ENCODE measurements at places on chromosomes 6 and 20.
A peak's percentile ranks its signal among the peaks of the same experiment; 100 is the strongest.

DNA sequence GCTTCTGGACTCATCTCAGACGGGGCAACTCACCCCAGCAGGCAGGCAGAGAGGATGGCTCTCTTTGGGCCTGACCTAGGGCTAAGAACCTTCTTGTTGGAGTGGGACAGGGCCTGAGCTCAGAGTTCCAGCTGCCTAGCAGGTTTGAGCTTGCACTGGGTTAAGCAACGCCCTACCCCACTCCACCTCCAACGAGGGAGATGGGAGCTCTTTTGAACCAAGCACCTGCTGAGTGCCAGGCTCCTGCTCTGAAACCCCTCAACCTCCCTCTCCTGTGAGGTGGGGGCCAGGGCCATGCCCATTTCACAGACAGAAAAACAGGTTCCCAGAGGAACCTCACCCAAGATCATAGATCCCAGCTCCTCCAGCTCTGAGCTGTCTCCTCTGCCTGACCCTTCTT lies 54.3 kb downstream of the SNAI1 start:
- DNase-seq: no peak

DNA sequence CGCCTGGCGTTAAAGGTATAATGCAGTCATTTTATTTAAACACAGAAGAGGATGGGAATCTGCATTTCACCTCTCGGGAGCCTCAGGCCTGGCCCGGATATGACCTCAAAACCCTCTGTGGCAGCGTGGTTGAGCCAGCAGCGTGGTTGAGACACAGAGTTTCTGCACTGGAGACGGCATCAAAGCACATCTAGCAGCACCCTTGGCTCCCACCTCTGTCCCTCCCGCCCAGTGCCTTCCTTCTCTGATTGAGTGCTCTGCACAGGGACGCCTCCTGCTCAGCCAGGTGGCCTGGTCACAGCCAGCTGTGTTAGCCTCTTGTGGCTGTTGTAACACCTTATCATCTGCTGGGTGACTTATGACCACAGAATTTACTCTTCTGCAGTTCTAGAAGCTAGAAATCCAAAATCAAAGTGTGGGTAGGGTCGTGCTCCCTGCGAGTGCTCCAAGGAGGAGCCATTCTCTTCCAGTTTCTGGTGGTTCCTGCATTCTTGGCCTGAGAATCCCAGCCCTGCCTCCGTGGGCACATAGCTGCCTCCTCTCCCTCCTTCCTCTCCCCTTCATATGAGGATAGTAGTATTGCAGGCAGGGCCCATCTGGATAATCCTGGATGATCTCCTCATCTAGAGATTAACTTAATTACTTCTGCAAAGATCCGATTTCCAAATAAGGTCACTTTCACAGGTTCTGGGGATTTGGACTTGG lies 156.7 kb downstream of the SYCP2 start:
- DNase-seq: no peak

DNA sequence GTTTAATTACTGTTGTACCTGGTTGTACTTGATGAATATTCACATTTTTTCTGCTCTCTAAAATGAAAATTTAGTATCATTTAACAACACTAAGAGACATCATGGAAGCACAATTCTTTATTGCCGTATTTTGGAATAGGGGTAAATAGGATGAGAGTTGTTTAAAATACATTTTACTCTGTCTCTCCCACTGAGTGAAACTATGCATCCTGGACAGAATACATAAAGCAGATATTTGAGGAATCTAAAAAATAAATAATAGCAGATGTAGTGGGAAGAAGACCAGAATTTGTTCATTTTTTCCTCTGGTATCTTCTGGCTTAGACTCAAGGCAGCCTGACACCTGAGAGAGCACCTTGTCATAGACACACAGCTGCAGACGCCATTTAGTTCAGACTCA lies 119.1 kb upstream of the AHI1 start:
- DNase-seq: no peak

DNA sequence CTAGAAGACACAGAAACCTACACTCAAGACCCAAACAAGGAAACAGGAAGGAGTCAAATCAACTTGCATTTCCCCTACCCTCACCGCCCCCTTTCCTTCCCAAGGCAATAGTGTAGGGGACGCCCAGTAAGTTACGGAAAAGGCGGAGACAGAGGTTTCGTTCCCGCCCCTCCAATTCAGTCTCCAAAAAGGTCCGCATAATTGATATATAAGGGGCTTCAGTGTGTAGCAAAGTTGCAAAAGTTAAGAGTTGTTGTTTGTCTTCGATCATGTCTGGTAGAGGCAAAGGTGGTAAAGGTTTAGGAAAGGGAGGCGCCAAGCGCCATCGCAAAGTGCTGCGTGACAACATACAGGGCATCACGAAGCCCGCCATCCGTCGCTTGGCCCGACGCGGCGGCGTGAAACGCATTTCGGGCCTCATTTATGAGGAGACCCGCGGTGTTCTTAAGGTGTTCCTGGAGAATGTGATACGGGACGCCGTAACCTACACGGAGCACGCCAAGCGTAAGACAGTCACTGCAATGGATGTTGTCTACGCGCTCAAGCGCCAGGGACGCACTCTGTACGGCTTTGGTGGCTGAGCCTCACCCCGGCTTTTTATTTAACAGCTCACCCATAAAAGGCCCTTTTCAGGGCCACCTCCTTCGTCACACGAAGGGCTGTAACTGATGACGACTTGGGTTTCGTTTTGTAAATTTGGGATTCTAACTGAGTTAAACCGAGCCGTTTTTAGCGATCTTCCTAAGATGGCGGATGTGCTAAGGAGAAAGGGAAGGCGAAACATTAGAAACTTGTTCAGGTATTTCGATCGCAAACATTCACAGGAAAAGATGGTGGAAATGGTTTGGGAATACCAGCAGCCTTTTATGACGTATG lies 124.6 kb upstream of the BTN3A2 start:
- no peak for DNase-seq

GRCh38 chr20:10667077-10667401 lies 6.8 kb downstream of the JAG1 start:
- no peak for DNase-seq

DNA sequence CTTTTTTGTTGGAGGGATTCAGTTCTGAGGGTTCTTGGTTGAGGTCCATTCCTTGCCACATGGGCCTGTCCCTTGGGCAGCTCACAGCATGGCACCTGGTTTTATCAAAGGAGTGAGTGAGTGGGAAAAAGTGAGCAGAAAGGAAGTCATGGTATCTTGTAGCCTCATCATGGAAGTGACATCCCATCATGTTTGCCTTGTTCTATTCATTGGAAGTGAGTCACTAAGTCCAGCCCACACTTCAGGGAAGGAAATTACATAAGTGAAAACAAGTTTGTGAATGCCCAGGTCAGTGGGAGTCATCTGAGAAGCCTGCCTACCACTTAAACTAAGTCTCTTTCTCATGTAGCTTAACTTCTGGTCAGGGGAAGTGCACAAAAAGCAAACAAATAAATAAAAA lies 32.8 kb upstream of the ZNFX1 start:
- no peak for DNase-seq

- no peak for DNase-seq
Observed at GRCh38 chr6:107989166-107990094, 31.4 kb upstream of the SEC63 start.

DNA sequence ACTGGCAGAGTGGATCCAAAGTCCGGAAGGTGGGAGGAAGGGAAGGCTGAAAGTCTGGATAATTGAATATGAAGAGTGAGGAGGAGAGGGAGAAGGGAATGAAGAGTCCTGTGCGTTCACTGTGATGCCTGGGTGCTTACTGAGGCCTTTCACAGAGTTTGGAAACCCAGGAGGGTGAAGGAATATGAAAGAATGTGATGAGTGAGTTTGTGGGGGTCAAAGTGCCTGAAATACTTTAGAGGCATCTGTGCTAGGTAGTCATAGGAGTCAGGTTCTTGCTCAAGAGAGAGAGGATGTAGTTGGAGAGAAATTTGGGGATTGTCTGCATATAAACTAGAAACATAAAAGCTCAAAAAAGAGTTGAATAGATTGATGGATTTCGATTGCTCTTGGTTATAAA lies 20.7 kb downstream of the NKX2-4 start:
- no peak for DNase-seq

DNA sequence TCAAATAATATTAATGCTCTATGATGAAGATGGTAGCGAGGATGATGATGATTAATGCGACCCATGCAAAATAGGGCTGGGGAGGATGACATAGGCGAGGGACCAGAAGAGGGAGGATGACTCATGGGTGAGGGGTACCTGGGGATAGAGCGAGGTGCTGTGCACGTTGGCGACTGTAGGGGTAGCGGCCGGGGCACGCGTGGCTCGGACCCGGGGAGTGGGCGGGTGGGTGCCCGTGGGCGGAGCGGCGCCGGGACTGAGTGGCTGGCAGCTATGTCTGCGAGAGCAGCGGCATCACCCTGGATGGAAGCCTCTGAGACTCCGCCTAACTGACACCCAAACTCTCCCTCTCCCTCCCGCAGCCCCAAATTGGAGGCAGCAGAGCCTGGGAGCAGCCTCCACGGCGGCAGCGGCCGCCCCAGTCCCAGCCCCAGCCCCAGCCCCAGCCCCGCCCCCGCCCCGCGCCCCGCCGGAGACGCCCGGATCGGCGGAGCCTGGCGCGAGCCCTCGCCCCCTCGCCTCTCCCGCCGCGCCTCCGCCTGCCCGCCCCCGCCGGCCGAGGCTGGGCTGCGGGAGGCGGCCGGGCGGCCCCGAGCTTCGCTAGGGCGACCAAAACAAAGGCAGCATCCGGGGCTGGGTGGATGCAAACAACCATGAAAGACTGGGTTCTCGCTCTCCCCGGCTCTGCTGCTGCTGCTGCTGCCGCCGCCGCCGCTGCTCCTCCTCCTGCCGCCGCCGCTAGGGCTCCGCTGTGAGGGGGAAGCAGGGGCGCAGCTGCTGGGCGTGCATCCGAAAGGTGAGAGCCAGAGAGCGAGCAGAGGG lies at the start of gene RIMS1:
Gene RIMS1, plus strand, starts transcription at position 367 of the 822 bp plus-strand sequence. CDS start 474 bp downstream, outside the sequence.
- peak; percentile 12 for DNase-seq

DNA sequence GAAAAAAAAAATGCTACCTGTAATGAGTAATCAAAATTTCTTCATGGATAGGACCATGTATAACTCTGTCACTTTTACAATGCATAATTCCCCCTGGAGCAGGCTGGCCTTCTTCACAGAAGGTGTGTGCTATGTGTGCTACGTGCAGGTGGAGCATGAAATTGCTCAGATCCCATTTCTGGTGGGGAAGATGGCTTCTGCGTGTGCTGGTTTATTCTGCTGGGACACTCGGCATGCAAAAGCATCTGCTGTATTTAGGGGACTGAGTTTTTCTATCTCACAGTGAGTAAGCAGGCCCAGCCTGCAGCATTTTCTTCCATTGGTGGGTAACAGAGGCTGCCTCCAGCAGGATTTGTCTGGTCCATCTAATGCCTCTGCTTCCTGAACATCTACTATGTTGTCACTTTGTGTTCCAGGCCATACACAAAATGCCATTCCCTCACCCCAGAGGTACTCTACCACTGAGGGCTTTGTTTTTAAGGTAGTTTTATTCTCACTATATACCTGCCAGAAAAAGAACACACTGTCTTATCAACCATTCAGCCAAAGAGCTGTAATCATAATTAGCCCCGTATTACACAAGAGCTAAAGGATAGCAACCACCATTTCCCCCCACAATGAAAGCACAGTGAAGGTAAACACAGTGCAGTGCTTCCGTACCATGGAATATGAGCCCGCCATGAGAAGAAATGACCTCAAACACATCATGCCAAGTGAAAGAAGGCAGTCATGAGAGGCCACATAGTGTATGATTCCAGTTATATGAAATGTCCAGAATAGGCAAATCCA lies 62.4 kb downstream of the SYNDIG1 start:
- DNase-seq: no peak

GRCh38 chr20:46575937-46576461 lies 25.5 kb upstream of the OCSTAMP start:
- DNase-seq: no peak

GRCh38 chr6:157983406-157984119 lies 1.9 kb downstream of the SYNJ2 start:
- no peak for DNase-seq

GRCh38 chr6:3294921-3295871 lies 36.4 kb downstream of the PSMG4 start:
- peak; percentile 35 for DNase-seq

DNA sequence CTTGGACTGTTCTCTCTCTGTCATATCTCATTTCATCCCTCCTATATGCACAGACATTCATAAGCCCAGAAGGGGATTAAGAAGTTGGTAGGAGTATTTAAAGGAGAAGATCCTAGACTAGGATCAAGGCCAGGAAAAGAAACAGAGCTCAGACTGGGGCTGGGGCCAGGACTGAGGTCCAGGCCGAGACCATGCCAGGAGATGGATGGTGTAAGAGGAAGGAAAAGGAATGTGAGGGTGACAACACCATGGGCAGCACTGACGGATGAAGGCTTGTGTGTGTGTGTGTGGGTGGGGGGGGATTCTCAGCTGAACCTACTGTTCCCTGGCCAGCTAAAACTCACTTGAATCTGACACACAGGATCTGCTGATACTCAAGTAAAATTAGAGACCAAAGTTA lies 182.1 kb downstream of the KIF6 start:
- DNase-seq: no peak

DNA sequence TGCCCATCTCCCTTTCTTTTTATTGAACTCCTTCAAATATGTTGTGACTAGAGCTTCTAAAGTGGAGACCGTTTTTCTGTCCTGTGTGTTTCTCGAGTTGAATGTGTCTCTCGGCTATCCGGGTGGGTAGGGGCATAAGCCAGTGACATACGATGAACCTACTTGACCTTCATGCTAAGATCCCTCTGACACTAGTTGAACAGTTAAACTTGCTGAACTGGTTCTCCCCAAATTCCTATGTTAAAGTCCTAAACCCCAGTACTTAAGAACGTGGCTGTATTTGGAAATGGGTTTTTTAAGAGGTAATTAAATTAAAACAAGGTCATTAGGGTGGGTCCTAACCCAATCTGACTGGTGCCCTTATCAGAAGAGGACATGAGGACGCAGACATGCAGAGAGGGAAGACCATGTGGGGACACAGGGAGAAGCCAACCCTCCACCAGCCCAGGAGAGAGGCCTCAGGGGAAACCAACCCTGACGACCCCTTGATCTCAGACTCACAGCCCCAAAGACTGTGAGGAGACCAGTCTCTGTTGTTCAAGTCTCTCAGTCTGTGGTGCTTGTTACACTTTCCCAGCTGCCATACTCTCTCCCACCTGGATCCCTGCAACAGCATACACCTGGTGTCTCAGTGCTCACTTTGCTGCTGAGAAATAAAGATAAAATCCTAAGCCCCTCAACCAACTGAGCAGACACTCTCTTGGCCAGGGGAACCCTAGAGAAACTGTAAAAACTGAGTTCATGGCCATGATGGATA lies 208.4 kb downstream of the MYLK4 start:
- no peak for DNase-seq

DNA sequence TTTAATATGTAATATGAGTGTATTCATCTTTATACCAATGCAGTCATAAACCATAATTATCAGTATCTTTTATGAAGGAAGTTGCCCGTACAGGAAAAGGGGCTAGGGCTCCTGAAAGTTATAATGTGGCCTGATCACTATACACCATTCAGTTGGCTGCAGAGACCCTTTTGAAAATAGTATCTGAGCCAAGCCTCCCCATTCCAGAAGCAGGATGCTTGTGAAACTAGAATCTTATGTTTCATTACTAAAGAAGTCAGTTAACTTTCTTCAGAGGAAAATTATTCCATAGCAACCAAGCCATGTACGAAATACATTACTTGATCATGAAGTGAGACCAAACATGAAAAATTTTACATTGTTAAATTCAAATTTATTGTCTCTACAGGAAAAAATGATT lies 251.5 kb upstream of the TCF21 start:
- DNase-seq: no peak

Data from NCI-H1092 treated with DMSO at 0.1 percent for 48 hours (cell line).